Activated naive CD8-positive, alpha-beta T cell treated with anti-CD3 and anti-CD28 coated beads, Interleukin-2, amount 50 U/mL, for 16 hours (primary cell): ENCODE measurements at places on chromosomes 3 and 15.

DNA sequence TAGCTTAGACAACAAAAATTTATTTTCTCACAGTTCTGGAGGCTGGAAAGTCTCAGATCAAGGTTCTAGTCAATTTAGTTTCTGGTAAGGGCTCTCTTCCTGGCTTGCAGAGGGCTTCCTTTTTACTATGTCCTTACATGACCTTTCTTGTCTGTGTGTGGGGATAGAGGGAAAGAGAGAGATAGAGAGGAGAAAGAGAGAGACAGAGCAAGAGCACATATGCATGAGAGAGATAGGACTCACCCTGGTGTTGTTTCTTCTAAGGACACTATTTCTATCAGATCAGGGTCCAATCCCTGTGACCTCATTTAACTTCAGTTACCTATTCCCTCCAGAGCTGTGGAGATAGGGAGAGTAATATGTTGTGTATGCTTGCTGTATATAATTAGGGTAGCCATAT lies 44.9 kb upstream of the TEX9 start:
- DNase-seq: no peak

GRCh38 chr15:56923174-56923591 lies 4.7 kb downstream of the TCF12 start:
- DNase-seq: no peak

GRCh38 chr15:95901271-95901670 lies 429.2 kb upstream of the NR2F2 start:
- DNase-seq: no peak

DNA sequence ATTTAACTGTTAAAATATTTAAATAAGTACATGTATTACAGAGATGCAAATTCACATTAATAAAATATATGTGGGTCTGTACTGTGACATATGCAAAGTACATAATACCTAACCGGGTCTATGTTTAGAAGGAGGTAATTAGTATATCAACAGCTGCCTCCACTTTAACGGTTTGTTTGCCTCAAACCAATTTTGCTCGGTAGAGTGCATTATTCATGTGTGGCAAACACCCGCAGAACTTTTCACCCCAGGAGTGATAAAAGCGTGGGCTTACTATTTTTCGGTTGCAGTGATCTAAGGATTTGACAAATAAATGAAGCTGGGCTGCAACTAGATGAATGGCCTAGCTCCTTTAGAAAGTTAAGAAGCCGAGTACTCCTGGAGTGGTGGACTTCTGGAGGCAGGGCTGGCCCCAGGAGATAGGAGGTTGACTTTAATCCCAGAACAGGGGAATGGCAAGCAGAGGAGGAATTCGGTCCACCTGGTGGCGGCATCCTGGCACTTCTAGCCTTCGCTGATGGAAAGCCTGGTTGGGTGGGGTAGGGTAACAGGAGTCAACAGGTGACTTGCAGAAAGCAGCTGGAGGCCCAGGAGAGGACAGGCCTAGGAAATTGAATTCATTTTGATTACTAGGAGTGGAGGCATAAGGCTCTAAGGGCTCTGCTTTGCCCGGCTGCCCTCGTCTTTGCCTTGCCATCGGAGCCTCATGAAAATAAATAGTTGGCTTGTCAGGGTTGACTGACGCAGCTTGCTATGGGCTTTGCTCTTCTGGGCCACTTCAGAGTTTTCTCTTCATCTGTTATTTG lies 2.4 kb downstream of the SLCO3A1 start:
- no peak for DNase-seq

- no peak for DNase-seq
These were observed 55.5 kb upstream of the TOPAZ1 start for GRCh38 chr3:44186111-44186672.

GRCh38 chr3:187855131-187855530 lies 109.9 kb upstream of the BCL6 start:
- no peak for DNase-seq

DNA sequence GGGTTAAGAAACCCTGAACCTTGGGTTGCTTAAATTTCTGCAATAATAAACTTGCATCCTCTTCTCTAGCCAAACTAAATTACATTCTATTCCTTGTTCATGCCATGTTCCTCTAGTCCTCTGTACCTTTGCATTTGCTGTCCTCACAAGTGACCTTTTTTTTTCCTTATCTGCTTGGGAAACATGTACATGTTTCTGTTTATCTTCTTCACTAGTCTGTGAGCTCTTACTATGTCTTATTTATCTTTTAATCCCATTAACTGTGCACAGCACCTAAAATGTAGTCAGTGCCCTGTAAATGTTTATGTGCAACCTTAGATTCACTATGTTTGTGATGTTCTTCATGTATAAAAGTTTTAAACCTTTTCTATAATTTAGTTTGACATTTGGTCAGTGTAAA lies 61.9 kb downstream of the REC114 start:
- DNase-seq: no peak

GRCh38 chr3:197029511-197030167 lies at the start of gene MELTF:
TSS of gene MELTF (minus strand) at chr3:197029817. CDS start at chr3:197029702, 115 bp downstream.
- peak; percentile 36 for DNase-seq

DNA sequence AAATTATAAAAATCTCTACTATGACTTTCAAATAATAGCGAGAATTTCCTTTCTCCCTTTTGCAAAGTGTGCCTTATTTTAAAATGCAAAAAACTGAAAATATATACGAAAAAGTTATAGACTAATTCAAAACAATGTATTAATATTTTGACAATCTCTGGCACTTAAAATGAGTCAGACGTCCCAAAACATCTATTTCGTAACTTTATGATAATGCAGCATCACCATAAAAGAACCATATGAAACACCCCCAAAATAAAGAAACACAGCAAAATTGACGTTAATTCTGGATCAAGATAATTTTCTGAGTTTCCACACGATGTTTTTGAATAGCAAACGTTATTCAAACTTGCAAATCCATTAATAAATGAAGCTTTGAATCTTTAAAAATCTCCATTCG lies 1.0 kb downstream of the COPS2 start:
- no peak for DNase-seq

- no peak for DNase-seq
These were observed 13.2 kb downstream of the IQCB1 start for GRCh38 chr3:121821421-121822199.

DNA sequence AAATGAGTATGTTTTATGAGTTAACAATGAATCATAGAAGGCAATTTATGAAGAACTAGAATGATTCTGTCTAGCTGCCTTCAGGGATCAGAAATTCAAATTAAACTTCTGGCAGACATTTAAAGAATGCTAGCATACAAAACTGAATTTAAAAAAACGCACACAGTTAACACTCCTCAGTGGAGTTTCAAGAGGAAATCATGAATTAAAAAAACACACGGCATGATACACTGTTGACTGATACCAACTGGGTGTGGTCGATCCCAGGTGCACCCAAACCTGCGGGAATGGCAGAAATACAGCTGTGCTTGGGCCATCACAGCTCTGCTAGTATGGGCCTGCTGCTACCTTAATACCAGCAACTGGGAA lies 526.0 kb downstream of the FOXP1 start:
- no peak for DNase-seq

DNA sequence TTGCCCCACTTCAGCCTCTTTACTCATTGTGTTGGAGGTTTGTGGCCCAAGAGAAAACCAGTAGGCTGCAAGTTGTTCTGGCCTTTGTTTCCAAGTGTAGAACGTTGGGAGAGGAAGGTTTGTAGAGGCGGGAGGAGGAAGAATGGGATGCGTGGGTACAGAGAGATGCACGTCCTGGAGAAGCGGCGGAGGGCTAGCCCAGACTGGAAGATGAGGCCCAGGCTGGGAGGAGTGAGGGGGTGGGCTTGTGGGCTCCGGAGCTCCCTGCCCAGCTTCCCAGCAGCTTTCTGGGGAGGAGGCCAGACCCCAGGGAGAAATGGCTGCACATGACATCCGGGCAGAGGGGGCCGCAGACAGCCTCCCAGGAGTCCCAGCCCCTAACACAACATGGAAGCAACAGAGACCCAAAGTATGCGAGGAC lies 5.3 kb downstream of the PLA2G4F start:
- no peak for DNase-seq

DNA sequence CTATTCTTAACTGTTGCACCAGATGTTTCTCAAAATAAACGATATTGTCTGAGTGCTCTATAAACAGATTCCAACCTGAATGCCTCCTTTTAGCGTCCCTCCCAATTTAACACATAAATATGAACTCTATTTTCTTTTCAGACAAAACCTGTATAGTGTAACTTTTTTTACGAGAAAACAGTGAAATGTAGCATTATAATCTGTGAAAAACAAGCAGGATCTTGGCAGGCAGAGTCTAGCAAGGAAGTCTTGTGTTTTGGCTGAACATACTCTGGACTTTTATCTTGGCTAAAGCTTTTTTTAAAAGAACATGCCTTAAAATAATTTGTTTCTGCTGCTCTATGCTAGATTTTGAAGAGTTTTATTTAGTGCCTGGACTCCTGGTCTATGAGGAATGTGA lies 150.5 kb downstream of the ROBO2 start:
- no peak for DNase-seq

DNA sequence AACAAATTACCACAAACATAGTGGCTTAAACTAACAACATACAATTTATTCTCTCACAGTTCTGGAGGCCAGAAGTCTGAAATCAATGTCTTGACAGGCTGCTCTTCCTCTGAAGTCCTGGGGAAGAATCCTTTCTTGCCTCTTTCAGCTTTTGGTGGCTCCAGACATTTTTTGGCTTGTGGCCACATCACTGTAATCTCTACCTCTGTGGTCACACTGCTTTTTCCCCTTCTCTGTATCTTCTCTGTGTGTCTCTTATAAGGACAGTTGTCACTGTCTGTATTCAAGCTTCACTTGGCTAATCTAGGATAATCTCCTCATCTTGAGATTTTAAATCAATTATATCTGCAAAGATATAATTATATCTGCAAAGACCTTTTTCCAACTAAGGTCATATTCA lies 80.3 kb upstream of the ABHD2 start:
- no peak for DNase-seq

DNA sequence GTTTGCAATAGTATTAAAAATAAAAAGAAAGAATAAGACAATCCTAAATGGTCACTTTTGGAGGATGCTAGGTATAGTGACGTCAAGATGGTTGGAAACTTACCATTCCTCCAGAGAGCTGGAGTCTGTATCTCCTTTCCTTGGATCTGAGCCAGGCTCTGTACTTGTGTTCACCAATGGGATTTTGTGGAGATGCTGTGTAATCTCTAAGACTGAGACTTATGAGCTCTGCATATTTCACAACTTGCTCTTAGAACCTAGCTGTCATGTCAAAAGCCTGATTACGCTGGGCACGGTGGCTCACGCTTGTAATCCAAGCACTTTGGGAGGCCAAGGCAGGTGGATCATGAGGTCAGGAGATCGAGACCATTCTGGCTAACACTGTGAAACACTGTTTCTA lies 126.8 kb upstream of the CLSTN2 start:
- DNase-seq: no peak

DNA sequence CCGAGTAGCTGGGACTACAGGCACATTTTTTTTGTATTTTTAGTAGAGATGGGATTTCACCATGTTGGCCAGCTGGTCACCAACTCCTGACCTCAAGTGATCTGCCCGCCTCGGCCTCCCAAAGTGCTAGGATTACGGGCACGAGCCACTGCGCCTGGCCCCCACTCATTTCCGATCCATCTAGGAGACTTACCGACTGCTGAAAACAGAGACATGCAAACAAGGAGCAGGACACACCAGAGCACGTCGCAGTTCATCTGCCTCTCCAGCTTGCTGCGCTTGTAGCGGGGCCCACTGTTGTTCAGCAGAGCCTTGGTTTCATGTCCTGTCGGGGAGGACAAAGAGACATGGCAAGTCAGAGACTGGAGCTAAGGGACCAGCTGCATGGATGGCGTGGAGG lies 137.4 kb downstream of the ATP10A start:
- DNase-seq: no peak

- DNase-seq: no peak
These were observed 35.9 kb downstream of the CGNL1 start for GRCh38 chr15:57411945-57412768.

GRCh38 chr3:183328823-183329222 lies 75.8 kb downstream of the B3GNT5 start:
- no peak for DNase-seq

DNA sequence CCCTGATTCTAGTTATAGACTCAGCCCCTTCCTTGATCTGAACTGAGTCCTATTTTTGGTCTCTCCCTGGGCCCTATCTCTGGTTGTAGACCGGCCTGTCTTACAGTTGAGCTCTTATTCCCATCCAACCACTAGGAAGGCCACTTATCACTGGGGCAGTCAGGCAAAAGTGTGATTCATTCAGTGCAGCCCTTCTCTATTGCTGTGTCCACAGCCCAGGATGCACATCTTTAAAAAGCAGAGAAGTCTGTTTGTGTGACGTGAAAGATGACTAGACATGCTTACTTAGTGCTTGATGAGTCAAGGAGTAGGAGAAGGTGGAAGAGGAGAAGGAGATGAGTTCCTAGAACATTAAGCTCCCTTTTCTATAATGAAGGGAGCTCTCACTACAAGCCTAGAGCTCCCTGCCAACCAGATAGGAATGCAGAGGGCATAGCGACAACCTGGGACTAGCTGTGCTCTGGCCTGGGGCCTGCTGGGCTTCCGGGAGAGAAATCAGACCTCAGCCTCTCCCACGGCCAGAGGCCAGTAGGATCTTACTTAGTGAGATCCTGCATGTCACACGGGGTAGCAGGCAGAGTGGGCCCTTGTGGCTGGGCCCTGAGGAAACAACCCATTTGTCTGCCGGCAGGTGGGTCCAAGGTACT lies 25.7 kb downstream of the INSYN1 start:
- DNase-seq: no peak

- no peak for DNase-seq
These were observed 74.0 kb upstream of the POLG start for GRCh38 chr15:89408372-89409183.

- no peak for DNase-seq
These were observed 47.4 kb downstream of the CLSTN2 start for GRCh38 chr3:139982404-139982803.

- DNase-seq: no peak
These were observed 103.2 kb upstream of the ST8SIA2 start for GRCh38 chr15:92290359-92290992.

- DNase-seq: no peak
These were observed 24.8 kb downstream of the AADAC start for GRCh38 chr3:151838574-151839312.

DNA sequence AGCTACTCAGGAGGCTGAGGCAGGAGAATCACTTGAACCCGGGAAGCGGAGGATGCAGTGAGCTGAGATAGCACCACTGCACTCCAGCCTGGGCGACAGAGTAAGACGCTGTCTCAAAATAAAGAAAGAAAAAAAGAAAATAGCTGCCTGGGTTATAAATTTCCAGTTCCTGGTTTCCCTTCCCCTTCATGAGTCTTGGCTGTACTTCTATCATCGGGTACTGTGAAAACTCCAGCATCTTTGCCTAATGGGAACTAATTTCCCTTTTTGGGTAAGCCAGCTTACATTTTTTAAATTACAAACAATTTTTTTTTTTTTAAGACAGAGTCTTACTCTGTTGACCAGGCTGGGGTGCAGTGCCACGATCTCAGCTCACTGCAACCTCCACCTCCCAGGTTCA lies 15.0 kb downstream of the DENND4A start:
- no peak for DNase-seq
